ENCODE measurements at places on chromosomes 16 and 17.

- DNase-seq, result no peak
Observed at GRCh38 chr16:64148356-64148755, 973.5 kb downstream of the CDH11 start.

DNA sequence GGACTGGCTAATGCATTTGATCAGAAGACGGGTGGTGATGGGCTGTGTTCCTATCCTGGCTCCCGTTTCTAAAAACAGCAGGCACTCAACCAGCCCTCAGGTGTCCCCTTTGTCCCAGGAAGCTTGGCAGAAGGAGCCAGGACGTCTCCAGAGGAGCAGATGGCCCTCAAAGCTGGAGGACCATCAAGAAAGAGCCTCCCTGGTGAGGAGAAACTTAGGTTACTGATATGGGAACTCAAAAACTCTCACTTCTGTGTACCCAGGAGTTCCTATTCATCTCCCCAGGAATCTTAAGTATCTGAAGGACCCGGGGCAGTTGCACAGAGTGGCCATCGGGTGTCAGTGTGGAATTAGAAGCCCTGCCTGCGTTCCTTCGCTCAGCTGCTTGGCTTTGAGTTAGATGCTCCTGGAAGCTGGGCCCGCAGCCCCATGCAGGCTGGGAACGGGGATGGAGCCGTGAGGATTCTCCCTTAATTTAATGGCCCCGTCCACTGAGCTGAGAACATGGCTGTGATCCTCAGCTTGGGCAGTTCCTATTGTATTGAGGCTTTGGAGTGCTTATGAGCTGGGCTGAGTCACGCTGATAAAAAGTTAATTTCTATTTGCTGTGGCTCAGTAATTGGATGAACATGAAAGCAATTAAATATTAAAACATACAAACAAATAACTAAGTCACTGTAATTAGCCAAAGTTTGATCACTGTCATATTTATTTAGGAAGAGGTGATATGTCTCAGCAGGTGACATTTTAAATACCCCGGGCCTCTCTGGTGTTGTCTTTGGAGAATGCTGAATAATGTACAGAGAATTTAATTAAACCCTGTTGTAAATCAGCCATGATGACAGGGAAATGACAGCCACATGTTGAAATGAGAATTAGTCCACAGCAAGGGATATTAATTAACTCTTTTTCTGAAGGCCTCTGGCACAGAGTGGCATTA lies 402.1 kb downstream of the SEC14L1 start:
- DNase-seq, result peak; percentile 26

DNA sequence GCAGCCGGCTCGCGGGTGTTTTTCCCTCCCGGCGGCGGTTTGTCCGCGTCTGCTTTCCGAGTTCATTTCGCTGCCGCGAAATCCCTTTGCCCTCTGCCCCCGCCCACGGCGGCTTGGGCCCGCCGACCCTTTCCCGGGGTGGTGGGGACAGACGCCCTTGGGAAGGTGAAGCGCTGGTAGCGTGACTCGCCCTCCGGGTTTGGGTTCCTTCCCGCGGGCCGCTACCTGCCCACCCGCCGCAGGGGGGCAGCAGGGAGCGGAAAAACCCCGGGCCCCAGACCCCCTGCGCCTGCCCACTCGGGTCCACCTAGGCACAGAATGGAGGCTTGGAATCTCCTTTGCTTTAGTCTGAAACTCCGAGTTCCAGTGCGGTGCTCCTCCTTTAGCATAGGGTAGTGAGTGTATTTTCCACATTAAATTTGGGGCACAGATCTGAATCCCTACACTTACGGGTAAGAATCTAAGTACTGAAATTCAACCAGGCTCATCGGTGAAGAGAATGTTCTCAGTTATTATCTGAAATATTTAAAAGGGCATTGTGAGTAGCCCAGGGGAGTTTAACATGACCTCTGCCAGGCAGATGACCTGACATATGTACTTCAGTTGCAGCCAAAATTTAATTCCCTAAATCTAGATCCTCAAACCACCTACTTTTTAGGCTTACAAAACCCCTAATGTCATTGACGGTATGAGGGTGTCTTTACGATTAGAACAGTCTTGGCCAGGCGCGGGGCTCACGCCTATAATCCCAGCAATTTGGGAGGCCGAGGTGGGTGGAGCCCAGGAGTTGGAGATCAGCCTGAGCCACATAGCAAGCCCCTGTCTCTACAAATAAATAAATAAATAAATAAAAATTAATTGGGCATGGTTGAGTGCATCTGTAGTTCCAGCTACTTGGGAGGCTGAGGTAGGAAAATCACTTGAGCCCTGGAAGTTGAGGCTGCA lies 1.0 kb downstream of the NME2 start:
- peak; percentile 50 for DNase-seq

GRCh38 chr17:79020631-79021301 lies 3.2 kb upstream of the C1QTNF1 start:
- no peak for DNase-seq

DNA sequence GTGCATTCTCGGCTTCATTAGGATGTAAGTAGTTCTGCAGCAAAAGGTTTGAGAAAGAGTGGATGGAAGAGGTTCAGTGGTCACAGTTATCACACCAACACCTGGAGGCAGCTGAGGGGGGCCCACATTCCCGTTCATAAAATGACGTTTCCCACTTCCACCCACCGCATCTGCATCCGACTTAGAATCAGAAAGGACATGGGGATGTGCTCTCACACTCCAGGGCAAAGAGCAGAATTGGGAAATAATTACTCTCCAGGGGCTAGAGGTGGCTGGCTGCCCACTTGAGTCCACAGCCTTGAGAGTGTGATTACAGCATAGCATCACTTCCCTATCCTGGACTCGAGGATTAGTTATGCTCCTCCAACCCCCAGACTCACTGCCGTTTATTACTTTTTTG lies 122.0 kb downstream of the CPPED1 start:
- no peak for DNase-seq

GRCh38 chr16:27433636-27434035 lies 31.7 kb downstream of the IL21R start:
- DNase-seq, result no peak

GRCh38 chr17:43753493-43754129 lies 5.0 kb downstream of the SOST start:
- DNase-seq, result no peak

GRCh38 chr17:75318211-75318610 lies 29.0 kb upstream of the SLC25A19 start:
- DNase-seq, result no peak

- no peak for DNase-seq
Observed at GRCh38 chr16:50688083-50688482, 5.3 kb upstream of the NOD2 start.

DNA sequence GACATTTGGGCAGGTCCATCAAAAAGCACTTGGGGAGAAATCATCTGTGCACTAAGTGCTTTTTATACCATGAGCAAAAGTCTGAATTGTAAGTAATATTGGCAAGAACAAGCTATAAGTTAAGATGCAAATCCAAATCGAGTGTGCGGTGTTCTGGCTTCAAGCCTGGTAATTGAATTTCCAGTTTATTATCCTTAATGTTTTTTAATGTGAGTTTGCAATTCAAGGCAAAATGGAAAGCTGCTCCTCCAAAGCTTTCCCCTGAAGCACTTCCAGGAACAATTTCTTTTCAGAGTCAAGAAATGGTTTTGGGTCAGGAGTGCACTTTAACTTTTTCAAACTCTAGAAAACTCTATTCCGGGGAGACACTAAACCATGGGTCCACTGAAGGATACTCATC lies 445.7 kb downstream of the TOX3 start:
- no peak for DNase-seq

DNA sequence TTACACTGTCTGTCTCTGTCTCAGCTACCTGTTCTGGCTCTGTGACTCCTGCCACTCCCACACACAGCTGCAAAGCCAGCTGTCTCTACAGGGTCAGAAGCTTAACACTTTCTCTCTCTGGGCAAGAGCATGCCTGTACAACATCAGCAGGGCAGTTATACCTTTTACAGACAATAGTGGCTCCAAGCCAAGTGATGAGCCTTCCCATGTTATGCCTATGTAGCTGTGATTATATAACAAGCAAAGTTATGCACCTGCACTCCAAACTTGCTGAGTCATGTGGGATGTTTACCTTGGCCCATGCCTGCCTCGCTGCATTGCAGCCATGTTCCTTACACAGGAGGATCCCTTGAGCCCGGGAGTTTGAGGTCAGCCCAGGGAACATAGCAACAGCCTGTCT lies 31.8 kb upstream of the APPBP2 start:
- no peak for DNase-seq

GRCh38 chr17:29240968-29241963 lies 5.4 kb upstream of the CRYBA1 start:
- no peak for DNase-seq

DNA sequence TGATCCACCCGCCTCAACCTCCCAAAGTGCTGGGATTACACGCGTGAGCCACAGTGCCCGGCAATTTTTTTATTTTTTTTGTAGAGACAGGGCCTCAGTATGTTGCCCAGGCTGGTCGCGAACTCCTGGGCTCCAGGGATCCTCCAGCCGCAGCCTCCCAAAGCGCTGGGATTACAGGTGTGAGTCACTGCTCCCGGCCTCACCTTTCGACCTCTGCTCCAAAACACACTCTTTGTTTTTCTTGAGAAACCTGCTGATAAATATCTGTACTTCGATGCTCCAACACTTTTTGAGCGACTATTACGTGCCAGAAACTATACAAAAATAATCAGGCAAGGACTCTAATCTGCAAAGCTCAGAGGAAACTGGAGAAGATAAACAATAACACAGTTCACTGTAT lies 1.0 kb downstream of the MED1 start:
- DNase-seq, result no peak

DNA sequence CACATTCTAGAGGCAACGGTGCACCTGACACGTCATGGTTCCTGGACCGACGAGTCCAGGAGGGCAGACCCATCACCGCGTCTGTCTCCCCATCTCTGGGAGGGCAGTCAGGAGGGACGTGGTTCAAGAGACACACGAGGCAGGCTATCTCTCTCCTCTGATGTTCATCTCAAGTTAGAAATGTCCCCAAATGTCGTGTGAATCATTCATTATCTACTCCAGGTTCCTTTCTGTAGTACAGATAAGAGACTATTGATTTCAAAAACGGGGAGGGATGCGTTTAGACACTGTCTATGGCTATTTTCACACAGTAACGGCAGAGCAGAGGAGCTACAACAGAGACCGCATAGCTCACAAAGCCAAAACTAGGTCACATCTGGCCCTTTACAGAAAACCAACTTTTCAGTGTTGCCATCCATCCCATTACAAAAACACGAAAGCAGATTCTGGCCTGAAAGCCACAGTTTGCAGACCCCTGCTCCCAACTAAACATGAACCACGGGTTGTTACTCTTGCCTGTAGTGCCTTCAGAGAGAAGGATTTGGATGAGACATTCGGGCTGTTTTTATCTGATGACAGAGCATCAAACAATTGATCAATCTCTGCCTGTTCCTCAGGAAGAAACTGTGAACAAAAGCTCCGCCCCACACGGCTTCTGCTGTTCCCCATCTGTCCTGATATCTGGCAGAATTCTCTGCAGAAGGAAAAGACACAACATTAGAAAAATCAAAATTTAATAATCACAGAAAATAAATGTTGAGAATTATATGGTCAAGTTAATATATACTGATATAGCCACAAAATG lies 6.8 kb downstream of the MEAK7 start:
- DNase-seq, result no peak

DNA sequence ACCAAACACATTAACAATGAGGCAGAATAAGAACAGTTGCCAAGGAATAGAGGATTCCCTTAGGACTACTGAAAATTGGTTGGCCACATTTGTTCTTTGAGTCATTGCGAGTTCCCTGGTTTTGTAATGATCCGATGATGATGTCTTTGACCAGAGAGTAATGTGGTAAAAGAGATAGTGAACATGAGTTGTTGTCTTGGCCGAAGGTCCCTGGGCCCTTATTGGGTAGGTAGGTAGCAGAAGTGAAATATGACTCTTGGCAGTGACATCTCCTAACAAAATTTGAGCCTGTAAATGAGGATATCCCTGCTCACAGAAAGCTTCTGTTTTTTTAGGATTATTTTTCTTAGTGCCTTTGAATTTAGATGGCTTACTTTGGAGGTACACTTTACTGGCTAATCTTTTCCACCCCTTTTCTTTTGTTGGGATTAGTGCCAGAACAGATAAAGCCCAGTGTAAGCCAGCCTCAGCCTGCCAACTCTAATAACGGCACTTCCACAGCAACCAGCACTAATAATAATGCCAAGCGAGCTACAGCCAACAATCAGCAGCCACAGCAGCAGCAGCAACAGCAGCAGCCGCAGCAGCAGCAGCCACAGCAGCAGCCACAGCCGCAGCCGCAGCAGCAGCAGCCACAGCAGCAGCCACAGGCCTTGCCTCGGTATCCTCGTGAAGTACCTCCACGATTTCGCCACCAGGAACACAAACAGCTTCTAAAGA lies 47.2 kb downstream of the TNRC6A start:
- DNase-seq, result no peak

GRCh38 chr16:69890892-69891282 lies 60.2 kb upstream of the CLEC18A start:
- DNase-seq, result no peak

DNA sequence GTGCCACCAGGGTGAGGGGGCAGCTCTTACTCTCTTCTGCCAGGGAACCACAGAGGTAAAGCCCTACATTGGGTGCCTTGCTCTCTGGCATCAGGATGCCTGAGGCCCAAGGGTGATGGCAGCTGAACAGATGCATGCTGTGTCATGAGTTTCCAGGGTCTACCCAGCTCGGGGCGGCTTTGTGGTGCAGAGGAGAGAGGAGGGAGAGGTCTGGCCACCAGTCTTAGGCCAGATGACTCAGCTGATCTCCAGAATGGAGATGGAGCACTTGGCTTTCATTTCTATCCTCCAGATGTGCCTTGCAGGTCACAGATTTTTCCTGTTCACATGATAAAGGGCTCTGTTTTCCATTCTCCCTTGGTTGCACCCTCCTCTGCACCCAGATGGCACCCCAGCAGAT lies 23.6 kb upstream of the USP22 start:
- no peak for DNase-seq

GRCh38 chr16:12679660-12680272 lies 123.9 kb downstream of the CPPED1 start:
- no peak for DNase-seq

GRCh38 chr16:67388591-67388990 lies 4.7 kb downstream of the TPPP3 start:
- no peak for DNase-seq

DNA sequence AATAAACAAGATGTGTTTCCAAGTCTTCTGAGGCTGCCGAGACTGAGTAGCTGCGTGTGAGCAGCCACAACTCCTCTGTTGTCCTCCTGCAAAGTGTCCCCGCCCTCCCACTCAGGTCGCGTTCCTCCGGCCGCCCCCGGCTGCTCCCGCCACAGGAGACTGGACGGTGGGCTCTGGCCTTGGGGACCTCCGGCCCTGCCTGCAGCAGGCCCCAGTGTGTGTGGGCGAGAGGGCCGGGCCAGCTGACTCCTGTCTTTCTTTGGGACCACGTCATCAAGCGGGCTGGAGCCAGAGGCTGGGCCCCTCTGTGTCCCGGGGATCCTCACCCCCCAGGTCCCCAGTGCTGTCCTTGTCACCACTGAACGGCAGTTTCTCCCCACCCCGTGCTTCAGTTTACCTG lies 175.3 kb downstream of the NPIPB11 start:
- no peak for DNase-seq

Data from activated T-helper 1 cell treated with anti-CD3 and anti-CD28 coated beads, Interleukin-2, amount 50 U/mL, for 16 hours (primary cell).